ENCODE measurements at places on chromosomes 2 and 18.

DNA sequence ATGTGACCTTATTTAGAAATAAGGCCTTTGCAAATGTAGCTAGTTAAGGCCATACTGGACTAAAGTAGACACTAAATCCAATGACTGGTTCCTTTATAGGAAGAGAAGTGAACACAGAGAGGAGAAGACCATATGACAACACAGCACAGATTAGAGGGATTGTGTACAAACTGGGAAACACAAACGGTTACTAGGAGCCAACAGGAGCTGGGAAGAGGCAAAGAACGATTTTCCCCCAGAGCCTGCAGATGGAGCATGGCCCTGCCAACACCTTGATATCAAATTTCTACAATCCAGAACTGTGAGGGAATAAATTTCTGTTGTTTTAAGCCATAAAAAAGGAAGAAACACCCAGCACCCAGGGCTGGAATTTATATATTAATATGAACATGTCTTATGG lies 38.7 kb upstream of the COL5A2 start:
- no peaks in the 10 kb centered on the region for H3K36me3 ChIP-seq
- no peak overlapping the region for H3K4me3 ChIP-seq
- DNase-seq = no peak
- H3K27ac ChIP-seq = no peak overlapping the region
- no peaks in the 10 kb centered on the region for H3K4me1 ChIP-seq

DNA sequence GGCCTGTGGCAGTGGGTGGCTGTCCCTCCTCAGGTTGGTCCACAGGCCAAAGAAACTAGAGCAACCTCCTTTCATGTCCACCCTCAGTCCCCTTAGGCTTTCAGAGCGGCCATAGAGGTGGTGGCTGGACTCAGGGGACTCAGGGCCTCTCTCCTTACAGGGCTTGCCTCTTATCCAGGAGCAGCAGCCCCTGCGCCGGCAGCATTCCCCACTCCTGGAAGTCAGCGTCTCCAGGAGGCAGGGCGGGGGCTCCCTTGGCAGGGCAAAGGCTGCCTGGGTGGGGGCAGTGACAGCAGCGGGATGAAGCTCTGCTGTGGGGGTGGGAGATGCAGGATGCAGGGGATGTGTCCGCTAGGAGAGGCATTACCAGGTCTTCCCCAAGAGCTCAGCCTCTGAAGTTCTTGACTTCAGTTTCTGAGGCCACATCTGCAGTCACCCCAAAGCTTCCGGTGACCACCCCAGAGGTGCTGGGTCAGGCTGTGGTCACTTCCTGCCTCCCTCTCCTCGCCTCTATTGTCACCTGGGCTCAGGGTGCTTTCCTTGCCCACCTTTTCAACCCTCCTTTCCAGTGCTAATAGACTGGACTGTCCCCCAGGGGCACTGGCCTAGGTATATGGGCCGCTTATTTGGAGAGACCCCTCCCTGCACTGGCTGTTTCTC lies 8.6 kb upstream of the GPR55 start:
- H3K4me3 ChIP-seq = no peak overlapping the region
- H3K36me3 ChIP-seq = no peaks in the 10 kb centered on the region
- no peaks in the 10 kb centered on the region for H3K27me3 ChIP-seq
- no peak overlapping the region for H3K27ac ChIP-seq
- H3K4me1 ChIP-seq = peaks cover 7% of the 10 kb centered on the region

DNA sequence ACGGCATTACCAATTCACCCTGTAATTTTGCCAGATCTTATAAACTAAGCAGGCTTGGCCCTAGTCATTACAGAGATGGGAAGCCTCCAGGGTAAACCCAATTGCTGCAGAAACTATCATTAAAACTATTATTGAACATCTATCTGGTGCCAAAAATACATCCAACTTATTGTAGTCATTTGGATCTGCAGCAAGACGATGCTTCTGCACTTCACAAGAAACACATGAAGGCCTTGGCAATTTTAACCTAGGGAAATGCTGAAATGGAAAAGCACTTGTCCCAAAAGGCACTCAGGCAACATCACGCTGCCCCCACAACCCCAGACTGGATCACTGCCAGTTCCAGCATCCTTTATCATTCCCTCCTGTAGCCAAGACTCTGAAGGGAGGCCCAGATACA lies 85.3 kb upstream of the ACVR2A start:
- no peaks in the 10 kb centered on the region for H3K4me1 ChIP-seq
- no peaks in the 10 kb centered on the region for H3K27me3 ChIP-seq
- H3K27ac ChIP-seq = no peak overlapping the region
- H3K4me3 ChIP-seq = no peak overlapping the region
- H3K36me3 ChIP-seq = no peaks in the 10 kb centered on the region
- DNase-seq = no peak

- H3K36me3 ChIP-seq = no peaks in the 10 kb centered on the region
- no peaks in the 10 kb centered on the region for H3K4me1 ChIP-seq
- H3K27me3 ChIP-seq = no peaks in the 10 kb centered on the region
- DNase-seq = no peak
- H3K27ac ChIP-seq = no peak overlapping the region
- no peak overlapping the region for H3K4me3 ChIP-seq
These were observed 151.0 kb upstream of the GYPC start for GRCh38 chr2:126504949-126505348.

DNA sequence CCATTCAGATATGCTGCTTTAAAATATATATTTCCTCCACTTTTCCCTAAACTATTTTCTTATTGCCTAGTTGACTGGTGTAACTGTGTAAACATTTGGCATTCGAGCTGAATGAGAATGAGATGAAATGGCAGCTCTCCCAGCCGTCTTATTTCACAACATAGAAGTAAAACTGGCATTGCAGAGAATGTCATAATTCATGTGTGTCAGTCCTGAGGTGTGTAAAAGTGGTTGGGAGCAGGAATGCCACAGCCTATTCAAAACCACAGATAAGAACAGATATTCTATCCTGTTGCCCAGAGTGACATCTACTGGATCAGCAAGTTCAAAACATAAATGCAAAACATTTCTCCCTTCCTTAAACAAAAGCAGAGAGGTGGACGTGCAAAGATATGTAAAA lies 565.5 kb upstream of the CHAC2 start:
- H3K4me1 ChIP-seq = no peaks in the 10 kb centered on the region
- H3K36me3 ChIP-seq = no peaks in the 10 kb centered on the region
- H3K27me3 ChIP-seq = no peaks in the 10 kb centered on the region
- peak; percentile 47 for DNase-seq
- no peak overlapping the region for H3K4me3 ChIP-seq
- H3K27ac ChIP-seq = no peak overlapping the region

GRCh38 chr2:54041135-54041534 lies 70.3 kb upstream of the PSME4 start:
- H3K4me1 ChIP-seq = no peaks in the 10 kb centered on the region
- no peak overlapping the region for H3K27ac ChIP-seq
- DNase-seq = no peak
- no peaks in the 10 kb centered on the region for H3K27me3 ChIP-seq

- H3K36me3 ChIP-seq = no peaks in the 10 kb centered on the region
- no peaks in the 10 kb centered on the region for H3K4me1 ChIP-seq
- H3K27me3 ChIP-seq = no peaks in the 10 kb centered on the region
- no peak for DNase-seq
- H3K4me3 ChIP-seq = no peak overlapping the region
These were observed 561.9 kb downstream of the GALR1 start for GRCh38 chr18:77811503-77811902.

DNA sequence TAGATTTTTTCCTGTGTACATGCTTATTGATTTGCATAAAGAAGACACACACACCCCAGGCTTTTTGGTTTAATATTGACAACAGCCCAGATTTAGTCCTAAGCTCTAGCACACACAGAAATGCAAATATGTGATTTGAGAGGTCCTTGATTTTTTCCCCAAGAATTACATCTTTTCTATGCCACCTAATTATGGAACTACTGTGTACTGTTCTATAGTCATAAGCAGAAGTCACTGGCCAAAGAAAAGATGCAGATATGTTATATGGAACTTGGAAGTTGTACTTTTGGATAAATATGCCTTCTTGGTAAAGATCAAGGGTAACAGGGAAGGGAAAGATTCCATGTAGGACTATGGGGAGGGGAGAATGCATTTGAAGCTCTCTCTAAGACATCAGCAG lies 105.6 kb downstream of the SETBP1 start:
- DNase-seq = no peak
- no peaks in the 10 kb centered on the region for H3K27me3 ChIP-seq
- no peak overlapping the region for H3K4me3 ChIP-seq
- H3K36me3 ChIP-seq = no peaks in the 10 kb centered on the region
- H3K27ac ChIP-seq = no peak overlapping the region

- no peaks in the 10 kb centered on the region for H3K36me3 ChIP-seq
- no peak overlapping the region for H3K27ac ChIP-seq
- H3K27me3 ChIP-seq = no peaks in the 10 kb centered on the region
- H3K4me1 ChIP-seq = no peaks in the 10 kb centered on the region
- H3K4me3 ChIP-seq = no peak overlapping the region
- peak; percentile 36 for DNase-seq
These were observed 39.3 kb upstream of the SERPINB2 start for GRCh38 chr18:63848159-63848558.

GRCh38 chr2:234629596-234629995 lies 132.7 kb upstream of the ARL4C start:
- no peaks in the 10 kb centered on the region for H3K36me3 ChIP-seq
- H3K4me3 ChIP-seq = no peak overlapping the region
- H3K27me3 ChIP-seq = no peaks in the 10 kb centered on the region
- no peak for DNase-seq

DNA sequence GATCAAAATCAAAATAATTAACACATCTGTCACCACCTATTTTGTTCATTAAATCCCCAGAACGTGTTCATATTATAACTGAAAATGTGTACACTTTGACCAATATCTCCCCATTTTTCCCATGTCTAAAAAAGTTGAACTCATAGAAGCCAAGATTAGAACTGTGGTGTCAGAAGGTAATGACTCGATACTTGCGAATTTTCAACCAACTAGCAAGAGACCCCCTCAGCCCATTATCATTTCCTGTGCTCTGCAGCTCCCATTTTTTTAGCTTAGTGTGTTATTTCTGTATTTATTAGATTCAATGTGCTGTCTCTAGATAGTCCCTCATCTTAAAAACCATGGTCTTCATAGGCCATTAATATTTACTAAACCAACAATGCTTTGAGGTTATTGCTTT lies 248.7 kb upstream of the PIK3C3 start:
- H3K4me1 ChIP-seq = no peaks in the 10 kb centered on the region
- no peak for DNase-seq
- no peak overlapping the region for H3K4me3 ChIP-seq
- H3K36me3 ChIP-seq = no peaks in the 10 kb centered on the region
- H3K27ac ChIP-seq = no peak overlapping the region

GRCh38 chr2:206045251-206045650 lies 40.7 kb downstream of the INO80D start:
- no peaks in the 10 kb centered on the region for H3K36me3 ChIP-seq
- no peak overlapping the region for H3K4me3 ChIP-seq
- DNase-seq = no peak
- no peak overlapping the region for H3K27ac ChIP-seq

- H3K4me3 ChIP-seq = no peak overlapping the region
- H3K36me3 ChIP-seq = no peaks in the 10 kb centered on the region
- H3K27ac ChIP-seq = no peak overlapping the region
These were observed 305.4 kb upstream of the HS6ST1 start for GRCh38 chr2:128623776-128624761.

GRCh38 chr2:70823249-70823648 lies 2.9 kb upstream of the CLEC4F start:
- no peak overlapping the region for H3K27ac ChIP-seq
- no peaks in the 10 kb centered on the region for H3K36me3 ChIP-seq
- H3K4me1 ChIP-seq = peaks cover 10% of the 10 kb centered on the region
- H3K4me3 ChIP-seq = no peak overlapping the region
- DNase-seq = no peak
- peaks cover 6% of the 10 kb centered on the region for H3K27me3 ChIP-seq

GRCh38 chr18:14104906-14105748 lies 27.1 kb downstream of the ZNF519 start:
- H3K4me1 ChIP-seq = no peaks in the 10 kb centered on the region
- H3K4me3 ChIP-seq = no peak overlapping the region
- H3K27me3 ChIP-seq = no peaks in the 10 kb centered on the region
- no peak overlapping the region for H3K27ac ChIP-seq
- DNase-seq = no peak
- no peaks in the 10 kb centered on the region for H3K36me3 ChIP-seq

- no peaks in the 10 kb centered on the region for H3K27me3 ChIP-seq
- H3K4me1 ChIP-seq = no peaks in the 10 kb centered on the region
- H3K27ac ChIP-seq = no peak overlapping the region
- H3K36me3 ChIP-seq = no peaks in the 10 kb centered on the region
- peak; percentile 10 for DNase-seq
These were observed 230.5 kb upstream of the SETBP1 start for GRCh38 chr18:44450226-44450625.

DNA sequence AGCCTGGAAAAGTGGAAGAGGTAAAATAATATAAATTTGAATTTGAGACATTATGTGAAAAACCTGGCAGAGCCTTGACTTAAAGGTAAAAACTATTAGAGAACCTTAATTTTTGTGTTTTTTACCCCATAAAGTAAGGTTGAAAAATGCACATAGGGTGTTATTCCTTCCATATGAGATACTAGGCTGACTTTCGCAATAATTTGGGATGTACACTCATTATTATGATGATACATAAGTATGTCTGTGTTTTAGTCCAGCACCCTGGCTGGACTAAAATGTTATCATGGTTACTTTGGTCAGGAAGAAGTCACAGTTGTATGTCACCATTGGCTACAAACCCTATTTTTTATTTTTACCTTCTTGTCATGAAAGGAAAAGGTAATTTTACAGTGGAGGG lies 19.8 kb downstream of the NEMP2 start:
- H3K36me3 ChIP-seq = no peaks in the 10 kb centered on the region
- no peak overlapping the region for H3K27ac ChIP-seq
- H3K27me3 ChIP-seq = no peaks in the 10 kb centered on the region
- H3K4me3 ChIP-seq = no peak overlapping the region

- peaks cover 3% of the 10 kb centered on the region for H3K4me1 ChIP-seq
- H3K36me3 ChIP-seq = no peaks in the 10 kb centered on the region
- H3K27me3 ChIP-seq = no peaks in the 10 kb centered on the region
- H3K4me3 ChIP-seq = no peak overlapping the region
- no peak for DNase-seq
These were observed 50.5 kb upstream of the GORASP2 start for GRCh38 chr2:170878505-170878904.

DNA sequence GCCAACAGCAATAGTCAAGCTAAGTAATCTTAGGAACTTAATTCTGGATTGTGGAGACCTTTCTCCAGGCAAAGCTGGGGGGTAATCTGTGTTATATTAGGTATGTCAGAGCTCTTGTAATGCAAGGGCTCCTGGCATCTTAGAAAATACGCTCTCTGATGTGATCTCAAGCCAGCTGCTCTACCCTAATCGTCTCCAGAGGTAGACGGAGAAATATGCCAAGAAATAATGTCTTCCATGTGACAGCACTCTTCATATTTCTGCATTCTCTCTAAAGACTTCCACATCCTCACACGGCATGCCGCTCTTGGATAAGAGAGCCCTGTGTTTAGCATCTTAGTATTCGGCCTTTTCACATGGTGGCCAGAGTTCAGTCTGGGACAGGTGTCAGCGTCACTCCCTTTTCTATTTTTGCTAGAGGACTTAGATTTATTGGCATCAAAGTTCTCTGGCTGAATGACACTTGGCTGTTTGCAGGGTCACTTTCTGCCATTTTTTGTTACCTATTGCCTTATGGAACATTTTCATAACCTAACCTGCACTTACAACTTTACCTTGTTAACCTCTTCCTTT lies 25.2 kb downstream of the CAPN13 start:
- no peak overlapping the region for H3K4me3 ChIP-seq
- peaks cover 8% of the 10 kb centered on the region for H3K27me3 ChIP-seq
- no peak for DNase-seq
- H3K27ac ChIP-seq = no peak overlapping the region
- H3K36me3 ChIP-seq = no peaks in the 10 kb centered on the region
- no peaks in the 10 kb centered on the region for H3K4me1 ChIP-seq

All from left lung (tissue), 14 donors.